T-cell (primary cell): ENCODE measurements at places on chromosomes 7 and 10.

- no peak for DNase-seq
Observed at GRCh38 chr10:58456179-58456578, 56.5 kb upstream of the BICC1 start.

- DNase-seq, result no peak
Observed at GRCh38 chr7:4052130-4052529, 630.0 kb upstream of the FOXK1 start.

GRCh38 chr10:116850058-116850611 lies 836 bp downstream of the ENO4 start:
- no peak for DNase-seq

DNA sequence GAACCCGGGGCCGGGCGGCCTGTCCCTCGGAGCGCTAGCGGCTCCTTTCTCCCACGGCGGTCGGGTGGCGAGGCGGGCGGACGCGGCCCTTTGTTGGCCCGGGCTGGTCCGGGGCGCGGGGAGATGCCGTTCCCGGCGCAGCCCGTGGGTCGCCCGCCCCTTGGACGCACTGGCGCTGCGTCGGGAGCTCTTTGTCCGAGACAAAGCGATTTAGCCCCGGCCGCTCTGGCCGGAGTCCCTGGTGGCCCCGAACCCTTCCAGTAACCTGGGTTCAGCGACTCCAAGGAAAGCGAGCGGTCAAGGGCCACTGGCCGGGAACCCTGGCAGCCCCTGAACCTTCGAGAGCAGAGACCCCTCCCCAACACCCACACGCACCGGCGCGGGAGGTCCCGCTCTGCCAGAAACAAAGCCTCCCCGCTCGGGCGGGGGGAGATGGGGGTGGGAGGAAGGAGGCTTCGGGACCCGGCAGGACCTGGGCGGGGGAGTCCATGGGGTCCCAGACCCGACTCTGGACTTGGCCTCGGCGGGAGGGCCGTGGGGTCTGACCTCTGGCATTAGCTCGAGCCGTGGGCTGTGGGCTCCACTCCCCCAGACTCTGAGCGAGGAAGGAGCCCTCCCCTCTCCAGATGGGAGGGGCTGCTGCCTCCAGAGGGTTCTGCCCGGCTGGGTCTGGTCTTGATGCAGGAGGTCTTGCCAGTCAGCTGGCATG lies 836 bp downstream of the DPYSL4 start:
- DNase-seq, result no peak

DNA sequence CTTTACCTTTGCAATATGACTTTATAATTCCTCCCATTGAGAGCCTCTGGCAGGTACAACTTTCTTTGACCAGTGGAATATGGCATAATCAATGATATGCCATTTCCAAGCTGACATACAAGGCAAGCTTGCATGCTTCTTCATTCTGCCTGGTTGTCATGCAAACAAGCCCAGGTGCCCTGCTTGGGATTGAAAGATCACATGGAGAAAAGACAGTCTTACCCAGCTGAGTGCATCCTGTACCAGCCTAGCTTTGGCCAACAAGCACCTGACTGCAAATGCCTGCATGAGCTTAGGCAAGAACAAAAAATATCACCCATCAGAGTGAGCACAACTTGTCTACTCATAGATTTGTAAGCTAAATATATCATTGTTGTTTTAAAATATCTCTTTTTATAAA lies 82.9 kb upstream of the KCND2 start:
- DNase-seq, result no peak

DNA sequence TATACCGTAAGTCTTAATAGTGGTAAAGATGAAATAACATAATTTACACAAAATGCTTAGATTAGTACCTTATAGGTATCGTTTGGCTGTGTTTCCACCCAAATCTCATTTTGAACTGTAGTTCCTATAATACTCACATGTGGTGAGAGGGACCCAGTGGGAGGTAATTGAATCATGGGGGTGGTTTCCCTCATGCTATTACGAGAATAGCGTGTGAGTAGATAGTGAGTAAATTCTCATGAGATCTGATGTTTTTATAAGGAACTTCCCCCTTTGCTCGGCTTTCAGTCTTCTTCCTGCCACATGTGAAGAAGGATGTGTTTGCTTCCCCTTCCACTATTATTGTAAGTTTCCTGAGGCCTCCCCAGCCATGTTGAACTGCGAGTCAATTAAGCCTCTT lies 426.3 kb upstream of the POT1 start:
- DNase-seq, result no peak

DNA sequence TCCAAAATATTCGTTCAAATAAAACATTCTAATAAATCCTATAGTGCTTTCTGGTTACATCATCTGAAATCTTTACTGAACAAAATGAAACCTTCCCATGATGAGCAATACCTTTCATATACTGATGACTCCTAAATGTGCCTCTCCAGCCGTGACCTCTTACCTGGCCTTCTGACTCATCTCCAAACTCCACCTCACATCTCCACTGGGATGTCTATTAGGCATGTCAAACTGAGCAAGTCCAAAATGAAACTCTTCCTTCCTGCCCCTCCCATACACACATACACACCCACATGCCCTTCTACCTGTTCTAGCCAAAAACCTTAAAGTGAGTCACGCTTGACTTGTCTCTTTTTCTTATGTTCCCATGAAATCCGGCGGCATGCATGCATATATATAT lies 22.9 kb downstream of the GSAP start:
- DNase-seq, result no peak

DNA sequence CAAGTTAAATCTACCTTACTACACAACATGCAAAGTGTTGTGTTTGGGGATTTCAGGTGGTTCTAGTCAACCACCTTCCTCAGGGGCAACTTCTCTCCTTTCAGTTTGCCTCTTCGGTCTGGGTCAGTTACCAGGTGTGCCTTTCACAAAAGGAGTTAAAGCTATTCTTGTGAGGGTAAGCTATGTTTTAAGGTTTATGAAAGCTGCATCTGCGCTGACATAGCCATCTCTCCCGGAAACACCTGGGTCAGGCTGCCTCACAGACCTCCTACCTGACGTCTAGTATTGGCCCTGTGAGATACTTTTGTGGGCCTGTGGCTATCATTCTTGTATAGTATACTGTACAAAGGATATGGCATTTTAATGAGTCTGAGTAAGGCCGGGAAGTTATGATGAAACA lies 67.7 kb upstream of the ITGA8 start:
- DNase-seq, result no peak

- no peak for DNase-seq
Observed at GRCh38 chr7:55903985-55904759, 16.9 kb downstream of the ZNF713 start.

- DNase-seq, result no peak
Observed at GRCh38 chr10:101588879-101589278, 758 bp downstream of the DPCD start.

DNA sequence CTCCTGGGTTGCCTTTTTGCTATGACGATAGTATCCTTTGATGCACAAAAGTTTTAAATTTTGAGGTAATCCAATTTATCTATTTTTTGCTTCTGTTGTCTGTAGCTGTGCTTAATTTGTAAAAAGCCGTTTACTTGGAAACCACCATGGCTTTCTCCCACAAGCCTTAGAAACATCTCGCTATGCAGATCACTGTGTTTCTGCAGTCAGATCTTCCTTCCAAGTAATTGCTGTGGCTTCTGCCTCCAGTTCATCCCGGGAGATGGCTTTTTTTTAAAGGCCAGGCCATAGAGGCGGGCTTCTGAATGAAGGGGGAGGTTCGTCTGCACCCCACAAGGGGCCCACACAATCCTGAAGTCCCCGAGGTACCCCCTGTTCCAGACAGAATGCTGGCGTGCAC lies 48.3 kb upstream of the OCM2 start:
- no peak for DNase-seq

DNA sequence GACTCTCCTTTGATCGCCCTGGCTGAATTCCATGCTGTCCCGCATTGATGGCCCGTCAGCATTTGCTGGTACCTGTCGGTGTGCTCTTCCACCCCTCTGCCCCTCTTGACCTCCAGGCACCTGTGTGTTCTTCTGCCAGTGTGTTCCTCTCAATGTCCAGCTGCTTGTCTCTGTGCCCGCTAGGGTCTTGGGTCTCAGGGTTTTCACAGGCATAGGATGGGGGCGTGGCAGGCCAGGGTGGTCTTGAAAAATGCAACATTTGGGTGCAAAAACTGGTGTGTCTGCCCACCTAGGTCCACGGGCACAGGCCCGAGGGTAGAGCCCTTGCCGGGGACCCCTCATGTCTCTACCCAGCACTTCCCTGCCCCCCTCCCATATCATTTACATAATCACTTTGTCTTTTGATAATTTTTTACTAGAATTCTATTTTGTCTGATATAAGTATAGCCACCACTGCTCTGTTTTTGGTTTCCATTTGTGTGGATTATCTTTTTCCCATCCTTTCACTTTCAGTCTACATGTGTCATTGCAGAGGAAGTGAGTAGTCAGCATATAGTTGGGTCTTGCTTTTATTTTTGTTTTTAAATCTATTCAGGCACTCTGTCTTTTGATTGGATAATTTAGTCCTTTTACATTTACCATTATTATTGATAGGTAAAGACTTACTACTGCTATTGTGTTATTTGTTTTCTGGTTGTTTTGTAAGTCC lies 46.6 kb upstream of the ADRA2A start:
- no peak for DNase-seq

- no peak for DNase-seq
Observed at GRCh38 chr10:78301891-78302738, 268.5 kb downstream of the RPS24 start.

GRCh38 chr10:99765672-99766301 lies 16.7 kb upstream of the ABCC2 start:
- no peak for DNase-seq

GRCh38 chr10:29681676-29682448 lies 47.1 kb upstream of the SVIL start:
- peak; percentile 74 for DNase-seq

GRCh38 chr7:14676896-14677295 lies 225.7 kb downstream of the DGKB start:
- DNase-seq, result no peak

DNA sequence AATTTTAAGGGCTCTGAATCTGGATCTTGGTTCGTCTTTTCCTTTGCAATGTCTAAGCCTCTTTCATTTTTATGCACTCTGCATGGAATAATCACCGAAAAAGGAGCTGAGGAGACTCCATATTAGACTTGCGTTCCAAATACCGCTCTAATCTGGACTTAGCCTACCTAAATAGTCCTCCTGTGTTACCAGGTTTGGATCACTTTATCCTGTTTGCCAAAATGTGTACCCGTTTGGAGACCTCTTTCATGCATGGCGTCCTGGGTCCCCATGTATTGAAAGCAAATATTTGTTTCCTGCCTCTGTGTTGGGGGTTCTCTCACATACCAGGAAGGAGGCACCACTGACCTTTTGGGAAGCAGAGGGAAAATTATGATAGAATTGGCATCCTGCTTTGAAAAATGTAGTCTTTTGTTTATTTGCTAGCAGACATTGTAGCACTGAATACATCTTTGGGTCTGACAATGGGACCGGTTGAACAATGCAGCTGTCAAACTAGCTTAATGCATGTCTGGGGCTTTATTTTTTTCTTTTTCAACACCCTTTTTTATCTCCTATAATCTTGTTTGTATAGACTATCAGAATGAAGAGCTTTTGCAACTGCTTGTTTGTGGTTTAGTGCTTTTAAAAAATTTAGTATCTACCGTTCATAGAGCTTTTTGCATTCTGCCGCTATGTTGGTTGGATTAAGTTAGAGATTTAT lies 11.8 kb upstream of the CELF2 start:
- DNase-seq, result no peak

DNA sequence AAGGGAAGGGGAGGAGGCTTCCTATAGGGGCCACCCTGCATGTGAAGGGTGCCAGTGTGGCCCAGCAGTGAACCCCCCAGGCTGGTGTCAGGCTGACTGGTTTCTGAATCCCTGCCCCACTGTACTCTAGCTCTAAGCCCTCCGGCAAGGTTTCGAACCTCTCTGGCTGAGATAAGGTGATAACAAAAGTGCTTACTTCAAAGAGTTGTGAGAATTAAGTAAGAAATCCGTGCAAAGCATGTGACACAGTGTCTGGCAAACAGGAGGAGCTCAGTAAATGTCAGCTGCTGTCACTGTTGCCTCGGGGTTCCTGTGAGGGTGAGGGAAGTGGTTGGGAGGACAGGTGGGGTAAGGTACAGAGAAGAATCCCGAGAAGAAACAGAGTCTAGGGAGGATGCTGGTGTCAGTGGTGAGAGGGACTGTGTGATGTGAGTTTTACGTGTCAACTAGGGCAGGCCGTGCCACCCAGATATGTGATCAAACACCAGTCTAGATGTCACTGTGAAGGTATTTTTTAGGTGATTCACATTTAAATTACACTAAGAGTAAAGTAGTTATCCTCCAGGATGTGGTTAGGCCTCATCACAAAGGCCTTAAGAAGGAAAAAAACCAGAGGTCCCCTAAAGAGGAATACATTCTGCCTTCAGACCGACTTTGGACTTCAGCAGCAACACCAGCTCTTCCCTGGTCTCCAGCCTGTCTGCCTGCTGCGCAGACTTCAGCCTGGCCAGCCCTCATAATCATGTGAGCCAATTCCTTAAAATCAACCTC lies 64.4 kb downstream of the BPGM start:
- DNase-seq, result peak; percentile 66

DNA sequence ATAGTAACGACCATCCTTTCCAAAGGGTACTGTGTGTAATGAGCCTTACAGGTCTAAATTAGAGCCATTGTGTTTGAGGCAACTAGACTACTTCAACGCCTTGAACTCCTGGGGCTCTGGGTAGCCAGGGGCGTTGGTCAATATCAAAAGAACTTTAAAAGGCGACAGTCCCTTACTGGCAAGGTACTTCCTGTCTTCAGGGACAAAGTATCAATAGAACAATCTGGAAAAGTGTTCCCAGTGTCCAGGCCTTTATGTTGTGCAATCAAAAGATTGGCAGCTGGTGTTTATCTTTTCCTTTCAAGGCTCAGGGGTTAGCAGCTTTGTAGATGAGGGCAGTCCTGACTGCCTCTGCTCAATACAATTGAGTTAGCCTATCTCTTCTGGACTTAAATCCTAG lies 284.3 kb downstream of the PARD3 start:
- DNase-seq, result no peak

DNA sequence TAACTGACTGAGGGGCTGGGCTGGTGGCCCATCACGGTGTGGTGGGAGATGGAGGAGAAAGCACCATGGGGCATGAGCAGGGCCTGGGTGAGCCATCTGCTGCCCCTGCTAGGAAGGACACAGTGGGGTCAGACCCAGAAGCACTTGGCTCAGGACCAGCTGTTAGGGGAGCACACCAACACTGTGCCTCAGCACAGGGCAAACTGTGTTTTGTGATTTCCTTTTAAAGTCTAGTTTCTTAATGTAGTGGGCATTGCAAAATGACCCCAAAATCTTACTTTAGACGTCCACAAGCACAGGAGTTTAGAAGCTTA lies 41.2 kb downstream of the NCAPG2 start:
- no peak for DNase-seq

- no peak for DNase-seq
Observed at GRCh38 chr10:20971901-20972300, 74.8 kb upstream of the NEBL start.
